ENCODE measurements at places on chromosomes 3 and 15.
A peak's percentile ranks its signal among the peaks of the same experiment; 100 is the strongest.

- DNase-seq: peak; percentile 64
Observed at GRCh38 chr3:99313485-99313884, 324.9 kb upstream of the COL8A1 start.

DNA sequence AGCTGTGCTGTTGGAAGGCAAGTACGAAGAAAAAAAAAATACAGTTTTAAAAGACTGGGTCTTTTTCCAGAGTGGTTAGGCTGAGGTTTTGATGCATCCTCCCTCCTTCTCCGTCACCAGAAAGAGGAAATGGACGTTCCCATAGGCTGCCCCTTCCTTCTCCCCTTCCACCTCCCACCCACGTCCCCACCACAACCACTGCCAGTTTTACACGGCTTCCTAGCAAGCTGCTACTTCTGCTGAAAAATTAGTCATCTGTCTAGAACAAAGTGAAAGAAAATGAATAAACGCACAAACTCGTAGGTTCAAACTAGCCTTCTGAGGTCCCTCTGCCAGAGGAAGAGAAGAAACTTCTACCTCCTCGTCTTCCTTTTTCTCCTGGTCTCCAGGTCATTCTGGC, 71.6 kb upstream of the RPL35A start:
- DNase-seq: no peak

DNA sequence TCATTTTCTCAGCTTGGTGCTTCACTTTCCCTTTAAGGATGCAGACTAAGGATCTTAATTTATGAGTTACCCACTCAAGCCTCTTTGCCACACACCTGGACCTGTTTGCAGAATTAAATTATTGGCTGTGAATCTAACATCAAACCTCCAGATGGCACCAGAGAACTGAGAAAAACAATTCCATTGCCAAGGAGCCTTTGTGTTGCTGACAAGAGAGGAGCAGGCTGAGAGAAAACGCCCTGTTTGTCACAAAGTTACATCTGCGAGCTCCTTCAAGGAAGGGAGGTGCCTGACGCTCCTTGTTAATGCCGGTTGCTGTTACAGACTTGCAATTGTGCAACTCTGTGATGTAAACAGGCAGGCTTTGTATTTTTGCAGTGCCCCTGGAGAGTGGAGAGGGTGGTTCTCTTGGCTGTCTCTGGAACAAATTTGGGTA, 36.3 kb upstream of the TMC3 start:
- peak; percentile 72 for DNase-seq

DNA sequence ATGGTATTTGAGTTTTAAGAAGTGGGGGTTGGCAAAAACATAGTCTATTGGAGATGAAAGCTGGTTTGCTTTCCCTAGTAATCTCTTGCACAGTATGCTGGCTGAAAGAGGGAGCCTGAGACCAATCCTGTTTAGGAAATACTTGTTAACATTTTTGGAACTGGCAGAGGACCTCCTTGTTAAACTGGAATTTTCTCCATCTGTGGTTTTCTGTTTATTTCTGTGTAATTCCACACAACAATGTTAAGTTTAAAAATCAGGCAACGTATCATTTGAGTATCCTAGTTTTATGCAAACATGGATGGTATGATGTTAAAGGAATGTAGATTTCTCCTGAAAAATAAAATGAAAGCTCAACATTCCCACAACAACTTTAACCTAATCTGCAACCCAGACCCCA, 536.0 kb upstream of the TBL1XR1 start:
- DNase-seq: no peak

DNA sequence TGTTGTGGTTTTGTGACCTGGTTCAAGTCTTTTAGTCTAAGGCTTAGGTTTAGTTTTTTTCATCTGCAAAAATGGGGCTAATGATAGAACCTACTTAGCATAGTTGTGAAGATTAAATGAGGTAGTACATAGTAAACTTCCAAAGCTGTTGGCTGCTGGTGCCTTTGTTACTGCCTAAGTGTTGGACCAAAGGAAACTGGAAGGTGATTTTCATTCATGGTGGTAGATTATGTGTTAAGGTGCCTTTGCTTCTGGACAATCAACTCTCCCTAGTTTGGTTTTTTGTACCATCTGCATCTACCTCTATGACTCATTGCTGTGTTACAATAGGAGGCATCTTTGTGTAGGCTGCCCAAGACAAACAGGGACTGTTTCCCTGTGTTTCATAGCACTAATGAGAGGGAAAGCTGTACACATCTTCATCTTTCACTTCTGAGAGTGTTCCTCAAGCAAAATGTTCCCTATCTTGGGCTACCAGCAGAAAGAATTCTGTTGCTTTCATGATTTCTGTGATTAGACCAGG, 3.2 kb downstream of the MAP2K1 start:
- peak; percentile 30 for DNase-seq

GRCh38 chr15:43410572-43411214, 39.8 kb downstream of the TUBGCP4 start:
- peak; percentile 80 for DNase-seq

DNA sequence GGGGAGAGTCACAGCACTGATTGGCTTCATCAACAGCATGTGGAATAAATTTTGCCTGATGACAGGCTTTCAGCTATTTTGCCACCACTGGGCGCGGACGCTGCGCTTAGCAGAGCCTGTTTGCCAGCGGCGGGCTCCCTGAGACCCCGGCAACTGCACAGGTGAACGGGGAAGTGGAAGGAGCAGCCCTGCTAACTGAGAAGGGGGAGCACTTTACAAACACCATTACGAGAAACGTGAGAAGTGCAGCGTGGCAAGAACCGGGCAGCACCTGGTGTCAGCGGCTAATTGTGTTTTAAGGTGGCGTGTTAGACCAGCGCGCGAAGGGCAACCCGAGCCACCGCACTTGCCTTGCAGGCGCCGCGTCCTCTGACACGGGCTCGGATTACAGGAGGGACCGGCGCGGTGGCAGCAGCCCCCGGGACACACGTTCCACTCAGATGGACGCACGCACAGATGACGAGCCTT, 307.8 kb upstream of the ARRDC4 start:
- DNase-seq: no peak

DNA sequence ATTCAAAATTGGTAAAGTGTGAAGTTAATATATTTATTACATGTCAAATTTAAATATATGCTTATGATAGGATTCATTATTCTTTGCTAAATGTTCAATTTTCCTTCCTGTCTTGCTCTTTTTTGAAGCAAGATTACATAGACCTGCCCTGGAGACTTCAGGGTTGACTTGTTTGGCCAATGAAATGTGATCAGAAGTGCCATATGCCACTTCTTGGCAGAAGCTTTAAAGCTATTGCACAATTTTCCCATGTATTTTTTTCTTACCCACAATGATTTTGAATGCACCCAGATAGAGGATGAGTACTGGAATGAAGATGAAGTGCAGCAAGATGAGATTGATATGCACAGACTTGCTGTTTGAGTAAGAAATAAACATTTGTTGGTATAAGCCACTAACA, 406.3 kb upstream of the BCHE start:
- no peak for DNase-seq

GRCh38 chr3:150509780-150510179, 36.5 kb downstream of the SERP1 start:
- DNase-seq: no peak

GRCh38 chr3:23629181-23629894, 176.4 kb upstream of the UBE2E1 start:
- DNase-seq: peak; percentile 57

DNA sequence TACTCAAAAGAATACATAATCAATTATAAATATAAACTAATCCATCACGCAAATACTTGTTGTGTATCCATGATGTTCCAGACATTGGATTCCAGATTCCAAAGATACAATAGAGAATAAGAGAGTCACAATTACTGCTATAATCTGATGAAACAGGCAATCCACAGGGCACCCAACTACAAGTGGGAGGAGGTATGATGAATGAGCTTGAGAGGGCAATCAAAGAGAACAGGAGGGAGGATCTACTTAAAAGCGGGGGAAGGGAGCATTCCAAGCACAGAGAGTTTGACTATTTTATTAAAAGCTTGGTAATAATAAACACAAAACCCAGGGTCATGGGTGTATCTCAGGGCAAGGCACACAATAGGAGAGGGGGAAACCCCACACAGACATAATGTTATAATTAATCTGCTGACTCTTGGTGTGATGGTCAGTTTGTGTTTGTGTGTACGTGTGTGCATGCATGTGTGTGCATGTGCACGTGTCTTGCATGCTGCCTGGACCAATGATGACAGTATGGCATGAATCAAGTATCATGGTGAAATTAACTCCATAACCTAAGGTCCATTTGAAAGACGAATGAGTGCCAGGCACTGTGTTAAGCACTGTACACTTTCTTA, 325.4 kb upstream of the WNT5A start:
- no peak for DNase-seq
